IMR-90 (cell line): ENCODE measurements at places on chromosomes 4 and X.

- DNase-seq = peak; percentile 1
These were observed 38.5 kb upstream of the POU3F4 start for GRCh38 chrX:83469551-83469950.

DNA sequence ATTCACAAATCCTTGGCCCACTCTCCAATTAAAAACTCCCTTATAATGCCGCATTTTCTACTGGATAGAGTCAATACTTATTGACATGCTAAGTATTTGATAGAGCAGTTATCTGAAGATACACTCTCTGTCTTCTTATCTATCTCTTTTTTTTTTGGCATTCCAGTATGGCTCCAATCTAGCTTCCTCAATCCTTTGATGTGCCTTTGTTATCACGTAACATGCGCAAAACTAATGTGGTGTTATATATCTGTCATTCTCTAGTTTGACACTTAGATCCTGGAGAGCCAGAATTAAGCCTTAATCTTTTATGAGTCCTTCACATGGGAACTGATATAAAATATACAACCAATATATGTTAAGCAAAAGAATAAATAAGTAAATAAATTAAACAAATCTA lies 54.7 kb downstream of the VSIG4 start:
- DNase-seq = no peak

DNA sequence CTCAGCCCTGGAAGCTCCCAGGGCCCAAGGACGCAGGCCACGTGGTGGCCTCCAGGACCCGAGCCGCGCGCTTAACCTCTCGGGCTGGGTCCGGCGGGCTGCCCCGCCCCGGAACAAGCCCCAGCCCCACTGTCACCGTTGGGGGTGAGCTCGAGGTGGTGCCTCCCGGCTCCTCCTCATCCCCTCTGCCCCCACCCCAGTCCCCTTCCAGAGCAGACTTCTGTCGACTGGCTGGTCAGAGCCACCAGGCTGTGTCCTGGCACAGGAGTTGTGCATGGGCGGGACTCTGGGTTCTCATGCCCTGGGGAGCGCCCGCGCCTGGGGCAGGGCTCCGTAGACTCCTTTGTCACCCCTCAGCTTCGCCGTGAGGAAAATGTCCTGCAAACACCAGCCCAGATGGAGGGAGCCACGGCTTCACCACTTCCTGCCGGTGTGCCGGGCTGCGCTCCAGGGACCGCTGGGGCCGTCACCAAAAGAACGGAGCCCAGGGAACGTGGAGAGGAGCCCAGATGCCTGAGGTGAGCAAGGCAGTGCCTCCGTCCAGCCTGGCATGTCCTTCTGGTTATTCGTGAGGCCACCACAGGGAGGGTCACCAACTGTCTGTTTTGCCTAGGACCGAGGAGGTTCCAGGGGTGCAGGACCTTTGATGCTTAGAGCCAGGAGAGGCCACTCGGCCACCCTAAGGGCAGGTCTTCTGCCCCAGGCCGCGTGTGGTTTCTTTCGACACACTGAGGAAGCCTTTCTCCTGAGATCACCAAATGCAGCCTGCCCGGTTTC lies 7.1 kb upstream of the RGS12 start:
- peak; percentile 32 for DNase-seq

DNA sequence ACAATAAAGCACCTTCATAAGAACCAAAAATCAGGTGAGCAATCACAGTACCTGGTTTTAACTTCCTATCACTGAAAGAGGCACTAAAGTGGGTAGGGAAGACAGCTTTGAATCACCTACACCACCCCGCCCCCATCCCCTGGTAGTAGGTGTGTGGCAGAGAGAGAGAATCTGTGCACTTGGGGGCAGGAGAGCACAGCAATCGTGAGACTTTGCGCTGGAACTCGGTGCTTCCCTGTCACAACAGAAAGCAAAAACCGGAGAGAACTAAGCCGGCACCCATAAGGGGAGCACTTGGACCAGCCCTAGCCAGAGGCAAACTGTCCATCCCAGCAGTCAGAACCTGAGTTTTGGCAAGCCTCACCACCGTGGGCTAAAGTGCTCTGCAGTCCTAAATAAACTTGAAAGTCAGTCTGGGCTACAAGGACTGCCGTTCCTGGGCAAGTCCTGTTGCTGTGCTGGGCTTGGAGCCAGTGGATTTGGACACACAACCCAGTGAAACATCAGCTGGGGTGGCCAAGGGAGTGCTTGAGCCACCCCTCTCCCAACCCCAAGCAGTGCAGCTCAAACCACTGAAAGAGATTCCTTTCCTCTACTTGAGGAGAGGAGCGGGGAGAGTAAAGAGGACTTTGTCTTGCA lies 32.1 kb downstream of the NDUFB11 start:
- no peak for DNase-seq

DNA sequence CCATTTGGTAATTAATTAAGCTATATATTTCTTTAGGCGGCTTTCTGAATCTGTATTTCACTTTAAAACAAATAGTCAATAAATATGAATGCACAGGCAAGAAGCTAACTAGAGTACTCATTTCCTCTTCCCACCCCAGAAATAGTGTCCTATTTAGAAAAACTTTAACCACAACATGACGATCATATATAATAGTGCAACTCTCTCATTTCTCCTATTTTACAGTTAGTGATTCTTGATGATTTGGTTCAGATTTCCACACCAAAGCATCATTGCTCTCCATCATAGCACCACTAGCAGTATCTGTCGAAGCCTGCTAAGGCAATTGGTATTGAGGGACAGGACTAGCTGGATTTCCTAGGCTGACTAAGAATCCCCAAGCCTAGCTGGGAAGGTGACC lies 184.0 kb upstream of the GALNTL6 start:
- no peak for DNase-seq

- DNase-seq = peak; percentile 88
These were observed 91.1 kb upstream of the VEGFC start for GRCh38 chr4:176883681-176884418.

DNA sequence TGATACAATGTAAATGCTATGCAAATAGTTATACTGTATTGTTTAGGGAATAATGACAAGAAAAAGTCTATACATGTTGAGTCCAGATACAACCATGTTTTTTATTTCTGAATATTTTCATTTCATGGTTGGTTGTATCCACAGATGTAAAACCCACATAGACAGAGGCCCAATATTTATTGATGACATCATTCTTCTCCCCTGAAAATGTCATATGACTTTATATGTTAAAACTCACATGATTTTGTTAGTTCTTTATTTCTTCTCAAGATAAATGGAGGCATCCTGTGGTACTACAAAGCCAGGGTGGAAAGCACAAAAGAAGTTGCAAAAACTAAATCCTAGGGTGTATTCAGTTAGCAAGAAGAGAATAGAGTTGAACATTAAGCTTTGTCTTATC lies 149.3 kb upstream of the GLRA2 start:
- no peak for DNase-seq

DNA sequence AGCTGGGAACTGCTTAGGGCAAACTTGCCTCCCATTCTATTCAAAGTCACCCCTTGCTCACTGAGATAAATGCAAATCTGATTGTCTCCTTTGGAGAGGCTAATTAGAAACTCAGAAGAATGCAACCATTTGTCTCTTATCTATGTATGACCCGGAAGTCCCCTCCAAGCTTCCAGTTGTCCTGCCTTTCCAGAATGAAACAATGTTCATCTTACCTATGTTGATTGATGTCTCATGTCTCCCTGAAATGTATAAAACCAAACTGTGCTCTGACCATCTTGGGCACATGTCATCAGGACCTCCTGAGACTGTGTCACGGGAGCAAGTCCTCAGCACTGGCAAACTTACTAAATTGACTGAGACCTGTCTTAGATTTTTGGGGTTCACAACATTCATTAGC lies 37.1 kb upstream of the TMPRSS11E start:
- no peak for DNase-seq

GRCh38 chrX:13691841-13692371 lies 3.0 kb downstream of the RAB9A start:
- no peak for DNase-seq

- DNase-seq = peak; percentile 83
These were observed 273.0 kb downstream of the ARHGAP24 start for GRCh38 chr4:85747882-85748491.

DNA sequence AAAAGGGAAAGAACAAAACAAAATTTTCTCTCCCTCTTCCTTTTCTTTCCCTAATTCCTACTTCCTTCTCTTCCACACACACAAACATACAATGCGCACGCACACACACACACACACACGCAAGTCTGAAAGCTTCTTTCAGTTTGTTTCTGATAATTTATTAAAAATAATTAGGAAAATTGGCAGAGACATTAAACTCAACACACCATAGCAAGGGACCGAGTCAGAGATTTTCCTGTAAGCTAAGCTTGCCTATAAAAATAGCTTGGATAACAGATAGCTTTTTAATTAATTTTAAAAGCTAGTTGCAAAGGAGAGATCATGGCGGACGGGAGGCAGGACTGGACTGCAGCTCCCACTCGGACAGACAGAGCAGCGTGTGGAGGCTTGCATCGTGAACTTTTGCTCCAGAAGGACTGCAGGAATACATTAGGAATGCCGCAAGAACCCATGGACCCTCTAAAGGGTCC lies 92.6 kb upstream of the MAPK10 start:
- DNase-seq = peak; percentile 38

DNA sequence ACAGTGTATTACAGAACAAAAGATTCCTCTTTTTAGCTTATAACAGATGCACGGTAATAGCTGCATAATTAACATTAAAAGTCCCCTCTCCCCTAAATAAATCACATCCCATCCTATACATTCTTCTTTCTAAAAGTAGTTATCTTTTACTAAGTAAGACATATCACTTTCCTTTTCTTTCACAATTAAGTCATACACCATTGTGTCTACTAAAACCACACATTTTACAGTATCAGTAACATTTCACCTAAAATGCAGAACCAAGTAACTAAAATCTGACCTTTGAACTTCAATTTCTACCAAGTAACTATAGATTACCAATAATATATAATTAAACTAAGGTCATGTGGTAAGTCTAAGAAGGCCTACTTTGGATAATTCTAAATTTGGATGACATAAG lies 14.2 kb downstream of the DHX15 start:
- DNase-seq = no peak

- DNase-seq = no peak
These were observed 590.9 kb upstream of the GNPDA2 start for GRCh38 chr4:45317276-45317675.

DNA sequence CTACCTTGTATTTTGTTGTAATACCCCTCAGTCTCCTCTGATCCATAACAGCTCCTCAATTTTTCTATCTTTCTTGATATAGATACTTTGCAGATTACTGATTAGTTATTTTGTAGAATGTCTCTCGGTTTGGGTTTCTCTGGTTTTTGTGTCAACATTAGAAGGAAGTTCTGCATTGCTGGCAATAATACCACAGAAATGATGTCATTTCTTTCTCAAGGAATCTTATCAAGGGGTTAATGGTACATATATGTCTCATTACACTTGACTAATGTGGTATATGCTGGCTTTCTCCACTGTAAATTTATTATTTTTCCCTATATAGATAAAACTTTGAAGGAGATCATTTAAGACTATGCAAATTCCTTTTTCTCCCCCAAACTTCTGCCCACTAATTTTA lies 183.6 kb upstream of the DKK2 start:
- DNase-seq = peak; percentile 21

DNA sequence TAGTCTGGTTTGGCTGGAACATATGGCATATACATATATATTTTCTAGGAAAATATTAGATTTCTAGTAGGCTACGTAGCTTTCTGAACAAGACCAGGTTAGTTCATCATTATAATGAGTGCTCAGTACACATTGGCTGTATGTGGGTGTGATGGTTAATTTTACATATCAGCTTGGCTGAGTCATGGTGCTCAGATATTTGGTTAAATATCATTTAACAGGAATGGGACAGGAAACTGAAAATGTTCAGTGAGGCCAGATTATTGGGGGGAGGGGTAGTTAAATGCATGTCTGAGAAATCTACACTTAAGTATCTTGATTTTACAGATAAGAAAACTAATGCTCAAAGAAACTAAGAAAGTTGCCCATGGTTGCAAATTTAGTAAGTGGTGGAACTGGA lies 160.1 kb downstream of the RBMX2 start:
- no peak for DNase-seq

DNA sequence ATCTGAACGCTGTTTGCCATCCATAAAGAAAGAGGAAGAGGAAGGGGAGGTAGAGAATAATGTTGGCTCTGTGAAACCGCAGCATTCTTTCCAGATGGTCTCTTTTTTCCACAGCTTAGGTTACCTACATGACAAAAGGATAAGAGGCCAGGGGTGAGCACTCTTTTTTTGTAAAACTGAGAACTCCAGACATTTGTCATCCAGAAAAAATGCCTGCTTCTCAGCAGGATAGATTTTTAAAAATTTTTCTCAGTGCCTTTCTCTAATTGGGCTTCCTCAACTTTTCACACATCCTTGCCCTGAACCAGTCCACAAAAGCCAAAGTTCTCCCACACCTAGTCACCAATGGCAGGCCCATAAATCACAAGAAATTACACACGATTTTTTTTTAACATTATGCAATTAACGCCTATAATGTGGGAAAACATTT lies 158.1 kb upstream of the TENM3 start:
- no peak for DNase-seq

DNA sequence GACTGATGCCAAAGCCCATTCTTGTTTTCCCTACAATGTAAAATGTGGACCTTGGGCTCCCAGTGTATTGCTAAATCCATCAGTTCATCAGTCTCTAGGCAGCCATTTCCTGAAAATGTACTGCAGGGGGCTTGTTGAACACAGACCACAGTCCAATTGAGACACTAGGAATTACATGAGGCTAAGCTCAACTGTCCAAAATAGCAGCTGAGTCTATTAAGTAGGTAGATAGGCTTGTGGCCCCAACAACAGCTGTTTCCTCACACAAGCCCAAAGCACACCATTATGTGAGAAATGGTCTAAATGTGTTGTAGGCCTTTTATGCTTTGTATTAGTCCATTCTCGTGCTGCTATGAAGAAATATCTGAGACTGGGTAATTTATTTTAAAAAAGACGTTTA lies 60.0 kb upstream of the PAK3 start:
- no peak for DNase-seq
